Astrocyte (in vitro differentiated cells and primary cell): ENCODE measurements at places on chromosomes 12 and 14. TPM values are rescaled to one million over a fixed set of nuclear protein-coding genes. Genes with fewer than 3 reads are reported as not detected.

DNA sequence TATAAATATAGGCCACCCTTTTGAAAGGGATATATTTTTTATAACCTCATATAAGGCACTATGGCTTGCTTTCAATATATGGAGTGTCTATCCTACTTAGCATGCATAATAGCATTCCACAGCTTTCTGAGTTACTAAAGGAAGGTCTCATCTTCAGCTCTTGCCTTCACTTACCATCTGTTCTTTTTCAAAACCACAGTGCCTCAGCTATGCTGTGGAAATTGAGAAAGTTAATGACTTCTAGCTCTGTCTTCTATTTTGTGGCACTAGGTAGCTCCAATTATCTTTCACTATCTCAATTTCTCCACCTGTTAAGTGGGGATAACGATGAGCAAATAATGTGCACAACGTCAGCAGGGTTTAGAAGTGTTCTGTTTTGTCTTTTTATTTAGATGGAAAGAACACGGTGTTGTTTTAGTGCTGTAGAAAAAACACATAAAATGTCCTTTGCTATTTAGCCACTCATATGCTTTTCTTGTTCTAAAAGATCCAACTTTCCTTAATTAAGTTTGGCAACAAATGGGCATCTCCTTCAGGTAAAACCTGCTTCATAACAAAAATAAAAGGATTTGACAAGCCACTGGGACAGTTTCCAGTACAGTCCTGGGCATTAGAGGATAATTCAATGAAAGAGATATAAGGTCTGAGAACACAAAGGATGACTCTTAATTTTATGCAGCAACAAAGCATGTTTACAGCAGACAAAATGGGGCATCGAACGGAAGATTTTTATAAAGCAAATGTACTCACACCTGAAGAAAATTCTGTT lies 462.0 kb upstream of the SYT1 start:
- peak; percentile 12 for DNase-seq

STON2 gene
- 39.7 and 52.9 TPM in 2 replicates for total RNA-seq

DNA sequence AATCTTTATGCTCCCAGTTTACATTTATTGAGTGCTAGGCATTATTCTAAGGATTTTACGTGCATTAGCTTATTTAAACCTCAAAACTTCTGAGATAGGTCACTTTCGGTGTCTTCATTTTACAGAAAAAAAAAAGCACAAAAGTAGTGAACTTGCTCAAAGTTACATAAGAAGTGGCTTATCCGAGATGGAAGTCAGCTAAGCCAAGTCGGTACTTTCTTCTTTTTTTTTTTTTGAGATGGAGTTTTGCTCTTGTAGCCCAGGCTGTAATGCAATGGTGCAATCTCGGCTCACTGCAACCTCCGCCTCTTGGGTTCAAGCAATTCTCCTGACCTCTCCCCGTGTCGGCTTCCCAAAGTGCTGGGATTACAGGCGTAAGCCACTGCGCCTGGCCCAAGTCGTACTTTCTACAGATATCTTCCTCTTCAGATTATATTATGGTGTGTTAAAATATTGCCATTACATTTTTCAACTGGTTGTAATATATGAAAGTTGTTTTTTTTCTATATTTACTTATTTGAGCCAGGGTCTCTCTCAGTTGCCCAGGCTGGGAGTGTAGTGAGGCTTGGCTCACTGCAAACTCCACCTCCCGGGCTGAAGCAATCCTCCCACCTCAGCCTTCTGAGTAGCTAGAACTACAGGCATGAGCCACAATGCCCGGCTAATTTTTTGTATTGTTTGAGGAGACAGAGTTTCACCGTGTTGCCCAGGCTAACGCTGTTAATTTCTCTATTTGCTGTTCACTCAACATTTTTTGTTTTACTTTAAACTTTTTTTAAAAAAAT lies 8.9 kb downstream of the DPPA3 start:
- DNase-seq, result no peak

CLEC2A gene
- total RNA-seq, result 0.84 and 2.0 TPM in 2 replicates

CCDC177 gene
- total RNA-seq, result not detected in 2 replicates

ABCB9 gene
- total RNA-seq, result 11.6 and 12.9 TPM in 2 replicates

DNA sequence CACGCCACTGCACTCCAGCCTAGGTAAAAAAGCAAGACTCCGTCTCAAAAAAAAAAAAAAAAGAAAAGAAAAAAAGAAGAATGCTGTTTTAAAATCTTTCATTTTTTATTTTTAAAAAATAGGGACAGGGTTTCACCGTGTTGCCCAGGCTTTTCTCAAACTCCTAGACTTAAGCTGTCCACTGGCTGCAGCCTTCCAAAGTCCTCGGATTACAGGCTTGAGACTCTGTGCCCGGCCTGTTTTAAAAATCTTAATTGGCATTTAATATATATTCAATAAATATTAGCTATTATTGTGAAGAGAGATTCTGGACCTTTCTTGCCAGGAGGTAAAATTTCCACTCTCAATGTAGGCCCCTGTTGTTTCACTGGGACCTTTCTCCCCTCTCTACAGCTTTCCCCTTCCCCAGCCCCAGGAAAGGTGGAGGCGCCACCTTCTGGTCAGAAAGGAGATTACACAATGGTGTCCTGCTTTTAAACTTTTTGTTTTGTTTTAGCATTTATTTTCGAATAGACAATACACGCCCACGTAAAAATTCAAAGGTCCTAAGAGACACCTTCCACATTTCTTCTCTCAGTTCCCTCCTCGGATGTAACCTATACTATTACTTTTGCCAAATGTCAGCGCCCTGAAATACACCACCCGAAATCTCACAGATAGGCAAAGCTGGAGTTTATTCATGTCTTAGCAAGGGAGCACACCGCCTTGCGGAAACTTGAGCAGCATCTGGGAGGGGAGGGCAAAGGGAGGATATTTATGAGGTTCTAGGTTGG lies 23.8 kb upstream of the PHC1 start:
- DNase-seq, result peak; percentile 25

DNA sequence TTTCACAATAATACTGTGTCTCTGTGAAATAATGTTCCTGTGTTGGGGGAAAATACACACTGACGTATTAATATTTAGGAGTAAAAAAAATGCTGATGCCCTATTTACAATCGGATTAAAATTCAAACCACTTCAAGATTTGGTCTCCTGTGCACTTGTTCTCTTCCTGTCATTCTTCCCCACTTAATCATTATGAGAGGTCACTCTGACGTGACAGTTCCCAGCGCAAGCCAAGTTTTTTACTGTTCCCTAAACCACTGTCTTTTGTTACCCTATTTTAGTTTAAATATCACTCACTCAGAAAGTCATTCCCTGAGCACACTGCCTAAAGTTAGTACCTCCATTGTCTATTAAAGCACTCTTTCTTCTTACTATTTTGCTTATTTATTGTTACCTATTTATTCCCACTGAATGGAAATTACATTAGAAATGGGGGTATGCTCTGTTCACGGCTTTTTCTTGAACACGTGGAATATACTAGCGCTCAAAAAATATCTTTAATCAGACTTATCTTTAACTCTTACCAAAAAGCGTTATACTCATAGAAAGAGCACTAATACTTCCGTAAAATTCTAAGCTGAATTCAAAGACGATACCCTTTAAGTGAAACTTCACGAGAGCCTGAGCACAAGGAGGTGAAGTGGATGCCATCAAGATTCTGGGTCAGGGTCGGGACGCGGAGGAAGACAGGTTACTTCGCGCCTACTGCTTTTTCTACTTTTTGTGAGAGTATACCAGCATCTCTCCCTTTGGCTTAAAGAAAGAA lies 670 bp upstream of the PSMA3 start:
- peak; percentile 6 for DNase-seq

AQP5 gene
- not detected in 2 replicates for total RNA-seq

IQSEC3 gene
- total RNA-seq, result 0.34 and 0.46 TPM in 2 replicates

DNA sequence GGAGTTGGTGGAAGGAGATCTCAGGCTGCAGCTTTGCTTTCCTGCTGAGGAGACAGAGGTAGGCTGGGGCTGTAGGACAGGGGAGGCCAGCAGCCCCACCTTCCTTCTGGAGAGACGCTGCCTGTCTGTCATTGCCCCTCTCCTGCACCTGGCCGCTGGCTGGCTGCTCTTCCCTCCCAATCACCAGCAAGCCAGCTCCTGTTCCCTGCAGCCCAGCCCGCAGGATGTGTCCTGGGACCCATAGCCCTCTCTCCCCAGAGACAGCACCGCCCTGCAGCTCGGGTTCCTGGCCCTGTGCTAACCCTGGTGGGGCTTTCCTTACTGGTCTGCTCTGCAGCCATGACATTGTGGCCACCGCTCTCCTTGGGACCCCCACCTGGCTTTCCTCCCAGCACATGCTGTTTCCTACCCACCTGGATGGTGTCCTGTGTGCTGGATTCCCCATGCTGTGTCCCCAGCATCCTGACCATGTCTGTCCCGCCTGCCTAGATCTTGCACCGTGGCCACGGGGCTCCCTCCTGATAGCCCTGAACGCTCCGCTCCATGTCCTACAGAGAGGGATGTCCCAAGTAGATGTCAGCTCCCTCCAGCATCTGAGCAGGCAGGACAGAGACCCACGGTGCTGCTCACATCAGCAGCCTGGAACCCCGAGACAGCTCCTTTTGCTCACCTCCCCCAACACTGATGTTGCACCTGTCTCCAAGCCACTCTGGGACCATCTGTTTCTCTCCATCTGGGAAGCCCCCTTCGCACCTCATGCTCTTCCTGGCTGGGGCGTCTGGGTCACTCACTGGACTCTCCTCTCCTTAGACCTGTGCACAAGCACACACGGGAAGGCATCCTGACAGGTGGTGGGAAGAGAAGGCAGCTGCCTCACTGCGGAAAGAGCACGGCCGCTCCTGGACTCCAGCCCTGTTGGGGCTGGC lies 1.1 kb upstream of the MTA1 start:
- no peak for DNase-seq

HNF1A gene
- not detected in 2 replicates for total RNA-seq

CCDC38 gene
- 0.07 TPM in 1 of 2 replicates, not detected in the other for total RNA-seq

CHD8 gene
- 108 and 111 TPM in 2 replicates for total RNA-seq

- no peak for DNase-seq
Measured at GRCh38 chr14:105155681-105156413, 12.7 kb downstream of the JAG2 start.

- no peak for DNase-seq
Measured at GRCh38 chr14:24079491-24080141, 8.3 kb downstream of the CPNE6 start.

- no peak for DNase-seq
Measured at GRCh38 chr12:104991565-104992128, 5.5 kb downstream of the NOPCHAP1 start.

GPD1 gene
- total RNA-seq, result 0.29 and 0.59 TPM in 2 replicates

TMED8 gene
- 10.0 and 10.2 TPM in 2 replicates for total RNA-seq

GRCh38 chr12:132521712-132522292 lies 31.9 kb downstream of the FBRSL1 start:
- no peak for DNase-seq
